NK-92 treated with Interleukin-12 subunit alpha and Interleukin-12 subunit beta, amount 100 ng/mL, for 24 hours (cell line): ENCODE measurements at places on chromosomes 5 and 9.

DNA sequence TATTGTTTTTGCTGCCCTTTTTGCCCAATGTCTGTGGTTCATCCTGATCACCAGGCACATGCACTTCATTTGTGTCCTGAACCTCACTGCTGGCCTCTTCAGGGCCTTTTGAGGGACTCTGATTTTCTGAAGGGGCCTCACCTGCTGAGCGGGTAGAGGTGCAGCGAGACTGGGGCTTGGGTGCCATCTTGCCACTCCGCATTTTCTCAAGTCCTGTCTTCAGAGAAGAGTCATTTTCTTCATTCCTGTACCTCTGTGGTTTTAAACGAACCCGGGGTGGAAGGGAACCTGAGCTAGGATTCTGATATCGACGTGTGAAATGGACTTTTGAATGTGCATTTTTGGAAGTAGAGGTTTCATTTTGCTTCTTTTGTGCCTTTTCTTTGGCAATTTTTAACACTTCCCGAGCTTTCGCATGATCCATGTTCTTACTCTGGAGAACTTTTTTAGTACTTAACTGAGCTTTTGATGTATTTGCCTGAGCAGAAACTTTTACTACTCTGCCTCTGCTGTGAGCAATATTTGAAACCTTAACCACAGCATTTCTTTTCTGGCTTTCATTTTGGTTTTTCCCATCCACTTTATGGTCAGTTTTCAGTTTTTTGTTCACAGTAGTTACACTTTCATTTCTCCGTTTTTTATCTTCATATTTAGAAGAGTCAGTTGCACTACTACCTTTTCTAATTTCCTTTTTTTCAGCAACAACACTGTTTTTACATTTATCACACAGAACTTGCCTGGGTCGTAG, 26.1 kb downstream of the PWWP2A start:
- no peak for DNase-seq

DNA sequence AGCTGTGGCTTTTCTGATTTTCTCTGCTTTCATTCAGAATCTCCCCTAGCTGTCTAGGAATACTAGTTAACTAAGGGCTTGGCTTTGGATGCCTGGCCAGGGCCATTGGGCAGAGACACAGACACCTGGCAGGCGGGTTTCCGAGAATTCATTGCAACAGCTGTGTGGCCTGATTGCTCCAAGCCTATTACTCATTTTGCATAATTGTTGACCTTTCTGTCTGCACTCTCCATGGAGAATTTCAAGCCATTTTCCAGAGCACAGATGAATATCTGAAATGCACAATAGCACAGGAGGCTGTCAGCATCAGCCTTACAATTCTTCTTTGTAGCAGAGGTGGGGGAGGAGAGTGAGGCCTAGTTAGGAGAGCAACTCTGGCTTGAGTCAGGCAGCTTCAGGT, 310.5 kb downstream of the DMAC1 start:
- DNase-seq, result no peak

DNA sequence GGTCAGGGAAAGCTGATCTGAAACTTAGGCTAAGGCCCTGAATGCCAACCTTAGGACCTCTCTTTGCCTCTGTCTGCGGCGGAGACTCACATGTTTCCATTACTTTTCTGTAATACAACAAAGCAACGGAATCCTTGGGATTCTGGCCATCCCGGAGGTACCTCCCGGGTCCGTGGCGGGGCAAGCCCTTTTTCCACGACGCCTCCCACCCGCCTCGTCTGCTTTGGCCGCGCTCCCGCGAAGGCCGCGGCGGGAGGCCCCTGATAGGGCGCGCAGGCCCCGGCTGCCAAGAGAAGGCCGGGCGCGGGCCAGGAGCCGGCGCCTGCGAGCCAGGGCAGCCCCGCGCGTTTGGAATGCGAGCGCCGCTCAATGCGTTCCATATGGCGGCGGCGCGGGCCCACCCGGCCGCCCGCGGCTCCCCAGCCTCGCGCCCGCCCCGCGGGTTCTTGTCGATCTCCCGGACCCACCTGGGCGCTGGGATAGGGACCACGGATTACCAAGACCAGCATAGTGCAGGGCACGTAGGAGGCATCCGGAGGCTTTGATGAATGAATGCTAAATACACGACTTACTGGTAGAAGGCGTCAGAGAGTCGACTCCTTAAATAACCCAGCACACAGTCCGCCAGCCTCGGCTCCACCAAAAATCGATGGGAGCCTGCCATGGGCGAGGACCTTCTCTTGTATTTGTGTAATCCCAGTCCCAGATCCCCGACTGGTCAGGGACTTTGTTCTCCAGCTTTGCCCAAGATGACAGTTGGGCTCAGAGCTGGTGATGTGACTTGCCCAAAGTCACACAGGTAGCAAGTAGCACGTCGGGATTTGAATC, 17.5 kb upstream of the PHF19 start:
- no peak for DNase-seq

- DNase-seq, result no peak
Measured at GRCh38 chr9:27851858-27852257, 278.6 kb upstream of the C9orf72 start.

DNA sequence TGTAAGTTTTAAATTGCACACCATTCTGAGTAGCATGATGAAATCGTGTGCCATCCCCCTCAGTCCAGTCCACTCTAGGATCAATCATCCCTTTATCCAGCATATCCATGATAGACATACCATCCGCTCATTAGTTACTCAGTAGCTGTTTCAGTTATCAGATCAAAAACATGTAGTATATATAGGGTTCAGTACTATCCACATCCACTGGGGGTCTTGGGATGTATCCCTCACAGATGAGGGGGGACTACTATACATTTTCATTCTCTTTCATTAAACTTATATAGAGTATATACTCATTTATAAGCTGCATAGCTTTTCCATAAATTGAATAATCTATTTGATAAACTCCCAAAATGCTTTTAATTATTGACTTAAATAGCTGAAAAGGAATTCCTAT, 67.6 kb downstream of the MEIKIN start:
- DNase-seq, result no peak

DNA sequence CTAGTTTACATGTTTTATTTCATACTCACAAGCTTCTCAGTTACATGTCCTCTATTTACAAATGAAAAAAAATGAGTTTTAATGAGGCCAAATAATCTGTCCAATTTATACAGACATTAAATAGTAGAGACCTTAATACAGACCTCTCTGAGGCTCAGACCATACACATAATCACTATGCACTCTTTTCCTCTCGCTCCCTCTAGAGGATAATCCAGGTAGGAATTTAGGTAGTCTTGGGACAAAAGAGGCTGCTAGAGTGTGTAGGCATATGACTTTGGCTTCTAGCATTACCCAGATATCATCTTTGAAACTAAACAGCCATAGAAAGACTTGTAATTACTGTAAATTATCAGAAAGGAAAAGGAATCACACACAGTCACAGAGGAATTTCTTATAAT, 444.7 kb downstream of the HINT1 start:
- no peak for DNase-seq

- DNase-seq, result peak; percentile 18
Measured at GRCh38 chr9:133023117-133023890, 7.5 kb upstream of the GTF3C5 start.

DNA sequence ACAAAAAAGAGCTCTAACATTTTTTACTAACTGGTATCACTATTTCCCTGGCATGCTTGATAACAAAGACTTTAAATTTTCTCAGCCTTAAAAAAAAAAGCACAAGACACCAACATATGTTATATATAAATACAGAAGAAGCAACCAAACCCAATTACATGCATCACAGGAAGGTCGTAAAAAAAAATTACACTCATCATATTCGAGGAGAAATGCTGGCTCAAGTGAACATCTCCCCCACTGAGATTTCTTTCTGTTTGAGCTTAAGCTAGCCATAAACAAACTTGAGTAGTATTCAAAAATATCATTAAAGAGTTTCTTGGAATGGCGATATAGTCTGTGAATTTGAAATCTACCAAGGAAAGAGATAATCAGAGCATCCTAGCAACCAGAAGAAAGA, 7.5 kb upstream of the MSH3 start:
- no peak for DNase-seq

- no peak for DNase-seq
Measured at GRCh38 chr5:15021266-15022046, 149.9 kb upstream of the ANKH start.

DNA sequence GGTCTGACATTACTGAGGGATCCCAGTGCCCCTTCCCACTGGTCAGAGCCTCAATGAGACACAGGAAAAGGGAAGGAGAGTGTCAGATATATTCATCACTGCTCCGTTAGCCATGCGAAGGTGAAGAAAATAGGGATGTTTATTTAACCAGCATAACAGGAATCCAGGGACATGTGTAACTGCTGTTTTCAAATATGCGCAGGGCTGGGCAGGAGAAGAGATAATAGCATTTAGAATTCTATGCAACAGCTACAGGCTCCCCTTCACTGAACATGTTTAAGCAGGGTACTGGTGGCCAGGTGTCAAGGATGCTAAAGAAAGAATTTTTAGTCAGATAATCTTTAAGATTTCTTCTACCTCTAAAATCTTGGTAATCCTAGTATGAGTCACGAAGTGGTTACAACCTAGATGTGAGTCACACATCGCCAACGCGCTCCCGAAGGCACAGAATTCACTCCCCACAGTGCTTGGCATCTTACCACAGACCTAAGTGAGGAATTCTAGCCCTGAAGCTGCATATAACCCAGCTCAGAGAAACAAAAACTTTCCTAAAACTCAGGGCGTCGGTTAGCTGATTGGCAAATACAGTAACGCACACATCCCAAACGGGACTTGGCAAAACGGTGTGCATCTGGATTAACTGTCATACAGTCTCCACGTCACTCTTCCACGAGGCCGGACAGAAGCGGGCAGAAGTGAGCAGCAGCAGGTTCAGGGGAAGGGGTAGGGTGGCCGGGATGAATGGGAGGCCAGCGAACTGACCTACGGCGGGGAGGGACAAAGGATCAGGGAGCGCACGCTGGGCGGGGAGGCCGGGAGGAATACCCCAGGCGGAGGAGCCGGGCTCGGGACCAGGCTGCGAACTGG, 1.1 kb downstream of the CTNNAL1 start:
- peak; percentile 36 for DNase-seq

DNA sequence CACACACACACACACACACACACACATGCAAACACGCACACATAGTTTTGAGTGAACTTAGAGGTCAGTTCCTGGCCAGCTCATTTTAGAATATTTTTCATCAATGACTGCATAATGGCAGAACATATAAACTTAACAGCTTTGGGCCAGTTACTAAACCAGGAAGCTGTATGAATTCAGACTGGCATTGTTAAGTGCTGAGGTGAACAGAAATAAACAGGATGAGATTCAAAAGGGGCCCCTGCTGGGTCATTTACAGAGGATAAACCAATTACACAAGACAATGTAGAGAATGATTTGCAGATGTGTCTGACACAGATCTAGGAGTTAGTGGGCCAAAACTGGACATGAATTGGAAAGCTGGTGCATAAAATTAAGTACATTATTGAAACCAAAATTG, 44.6 kb downstream of the MARCHF11 start:
- no peak for DNase-seq

GRCh38 chr9:93815135-93815534, 140.0 kb downstream of the BARX1 start:
- DNase-seq, result no peak

DNA sequence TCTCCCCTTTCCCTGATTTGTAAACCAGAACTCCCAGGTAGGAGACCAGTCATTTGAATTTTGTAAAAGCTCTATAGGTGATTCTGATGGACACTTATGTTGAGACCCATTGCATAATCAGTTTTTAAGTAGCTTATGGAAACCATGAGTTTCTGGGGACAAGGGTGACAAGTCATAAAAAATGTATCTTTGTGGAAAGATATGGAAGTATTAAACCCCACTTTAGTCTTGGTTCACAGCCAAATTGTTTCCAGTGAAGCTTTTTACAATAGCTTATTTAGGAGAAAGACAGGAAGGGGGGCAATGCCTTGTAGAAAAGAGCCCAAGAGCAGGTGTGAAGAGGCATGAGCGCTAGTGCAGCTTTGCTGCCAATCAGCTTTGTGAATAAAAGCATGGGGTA, 453 bp upstream of the CCL28 start:
- DNase-seq, result no peak

- no peak for DNase-seq
Measured at GRCh38 chr5:169474226-169474625, 109.3 kb upstream of the SPDL1 start.

DNA sequence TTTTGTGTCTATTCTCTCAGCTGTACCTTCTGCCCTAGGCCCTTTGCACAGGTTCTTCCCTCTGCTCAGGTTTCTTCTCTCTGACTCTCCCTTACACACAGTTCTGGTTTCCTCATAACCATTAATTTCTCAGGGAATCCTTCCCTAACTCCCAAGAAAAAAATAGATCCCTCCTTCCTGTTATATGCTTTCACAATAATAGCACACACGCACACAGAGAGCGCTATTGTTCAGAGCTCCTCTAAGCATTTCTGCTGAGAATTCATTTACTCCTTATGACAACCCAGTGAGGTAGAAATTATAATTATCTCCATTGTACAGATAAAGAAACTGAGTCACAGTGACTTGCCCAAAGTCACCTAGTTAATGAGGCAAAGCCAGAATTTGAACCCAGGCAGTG, 1.7 kb upstream of the TCOF1 start:
- no peak for DNase-seq

GRCh38 chr5:154071799-154072413, 33.1 kb downstream of the MFAP3 start:
- peak; percentile 35 for DNase-seq

- DNase-seq, result no peak
Measured at GRCh38 chr5:89988129-89988810, 421.3 kb downstream of the CETN3 start.

DNA sequence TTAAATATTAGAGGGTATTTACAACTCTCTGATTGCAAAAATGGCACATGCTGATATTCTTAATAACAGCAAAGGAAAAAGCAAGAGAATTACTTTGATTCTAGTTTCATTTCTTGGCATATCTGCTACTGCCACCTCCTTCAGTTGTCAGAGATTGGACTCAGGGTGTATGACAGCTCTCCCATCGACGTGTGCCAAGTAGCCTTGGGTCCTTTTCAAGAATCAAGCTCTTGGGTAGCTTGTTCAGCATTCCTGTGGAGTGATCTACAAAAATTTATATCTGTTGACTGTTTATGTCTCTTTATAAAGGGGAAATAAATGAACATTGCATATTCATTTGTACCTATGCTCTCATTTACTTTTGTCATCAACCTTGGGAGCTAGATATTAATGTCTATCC, 315.6 kb downstream of the PRR16 start:
- no peak for DNase-seq

GRCh38 chr5:72366324-72366976, 46.3 kb downstream of the PTCD2 start:
- DNase-seq, result no peak

DNA sequence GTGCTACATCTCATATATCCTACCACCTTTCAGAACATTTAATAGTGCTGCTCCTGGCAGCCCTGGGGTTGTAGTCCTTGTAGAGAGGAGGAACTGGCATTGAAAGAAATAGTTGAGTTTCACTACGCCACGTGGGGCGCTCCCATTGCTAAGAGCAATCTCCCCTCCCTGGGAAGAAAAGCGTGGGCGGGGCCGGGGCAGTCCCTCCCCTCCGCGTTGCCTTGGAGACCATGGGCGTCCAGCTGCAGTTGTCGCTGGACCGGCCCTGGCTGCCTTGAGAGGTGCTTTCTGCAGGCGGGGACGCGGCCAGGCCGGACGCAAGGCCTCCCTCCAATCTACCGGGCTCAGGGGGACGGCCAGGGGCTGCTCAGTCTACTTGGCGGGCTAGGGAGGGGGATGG, 368 bp upstream of the CCDC180 start:
- no peak for DNase-seq
